Inflammatory macrophage (primary cell): ENCODE measurements at places on chromosomes 13 and 19.

DNA sequence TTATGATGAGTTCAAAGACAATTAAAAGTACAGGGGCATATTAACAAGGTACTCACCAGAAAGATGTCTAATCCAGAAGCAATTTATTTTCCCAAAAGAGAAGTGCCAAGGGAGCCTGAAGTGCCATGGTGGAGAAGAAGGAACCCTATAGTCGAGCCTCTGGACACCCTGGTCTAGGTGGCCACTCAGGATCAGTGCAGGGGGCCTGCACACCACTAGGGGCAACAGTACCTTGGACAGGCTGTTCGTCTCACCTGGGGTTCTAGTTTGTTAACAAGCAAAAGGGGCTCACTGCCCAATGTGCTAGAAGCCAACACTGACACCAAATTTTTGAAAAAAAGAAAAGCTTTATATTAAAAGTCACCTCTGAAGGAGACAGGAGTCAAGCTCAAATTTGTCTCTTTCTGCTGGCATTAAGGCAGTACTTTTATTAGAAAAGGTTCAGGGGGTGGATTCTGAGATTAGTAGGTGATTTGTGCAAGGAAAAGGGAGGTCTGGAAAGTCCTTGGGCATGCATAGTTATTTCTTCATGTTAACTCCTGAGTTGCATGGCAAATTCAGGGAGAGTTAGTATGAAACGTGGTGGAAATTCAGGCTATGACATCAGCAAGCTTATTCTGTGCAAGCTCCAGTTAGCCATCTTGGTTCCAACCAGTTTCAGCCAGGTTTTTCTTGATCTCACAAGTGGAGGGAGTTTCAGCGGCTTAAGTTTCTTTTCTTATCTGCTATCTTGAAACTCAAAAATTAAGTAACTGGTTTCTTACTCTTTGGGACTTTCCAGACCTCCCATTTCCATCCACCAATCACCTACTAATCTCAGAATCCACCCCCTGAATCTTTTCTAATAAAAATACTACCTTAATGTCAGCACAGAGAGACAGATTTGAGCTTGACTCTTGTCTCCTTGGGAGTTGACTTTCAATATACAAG is 884 bp upstream of the CBY2 start:
- no peak for DNase-seq

DNA sequence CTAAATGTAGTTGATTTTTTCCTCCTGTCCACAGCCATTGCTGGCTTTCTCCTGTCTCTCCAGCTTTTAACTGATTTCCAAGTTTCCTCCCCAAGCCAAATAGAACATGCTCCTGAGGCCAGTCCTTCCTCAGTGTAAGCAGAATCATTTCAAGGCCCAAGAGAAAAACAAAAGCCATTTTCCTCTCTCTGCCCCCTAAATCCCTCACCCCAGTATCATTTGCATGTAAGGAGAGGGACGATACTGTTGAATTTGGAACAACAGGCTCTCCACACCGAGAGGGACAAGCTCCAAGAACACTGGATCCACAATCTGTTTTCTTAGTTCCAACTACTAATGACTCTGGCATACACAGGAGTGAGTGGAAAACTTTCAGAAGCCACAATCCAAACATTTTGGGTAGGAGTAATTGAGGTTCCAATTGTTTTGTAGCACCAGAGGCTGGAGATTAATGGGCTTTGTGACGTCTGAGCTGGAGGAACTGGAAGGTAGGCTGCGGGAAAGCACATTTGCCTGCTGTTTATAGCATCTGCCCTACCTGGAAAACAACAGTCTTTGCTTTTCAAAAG is 156.8 kb downstream of the FLT1 start:
- no peak for DNase-seq

DNA sequence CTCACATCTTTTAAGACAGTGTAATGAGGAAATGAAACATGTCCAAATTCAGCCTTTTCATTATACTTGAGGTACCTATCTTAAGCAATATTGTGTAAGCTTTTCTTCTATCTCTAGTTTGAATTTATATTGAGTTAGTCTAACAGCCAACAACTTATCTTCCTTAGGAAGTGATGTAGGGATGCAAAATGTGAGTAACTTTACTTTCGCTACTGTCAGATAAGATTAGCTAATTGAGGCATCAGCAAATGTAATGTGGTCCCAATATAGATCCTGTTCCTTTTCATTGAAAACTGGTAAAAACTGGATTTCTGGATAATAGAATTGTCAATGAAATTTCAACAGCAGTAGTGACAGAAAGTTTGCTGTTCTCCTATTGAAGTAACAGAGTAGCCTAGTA is 902.2 kb downstream of the GPC5 start:
- no peak for DNase-seq

GRCh38 chr13:104594806-104595205 is 1528.6 kb upstream of the SLC10A2 start:
- no peak for DNase-seq

DNA sequence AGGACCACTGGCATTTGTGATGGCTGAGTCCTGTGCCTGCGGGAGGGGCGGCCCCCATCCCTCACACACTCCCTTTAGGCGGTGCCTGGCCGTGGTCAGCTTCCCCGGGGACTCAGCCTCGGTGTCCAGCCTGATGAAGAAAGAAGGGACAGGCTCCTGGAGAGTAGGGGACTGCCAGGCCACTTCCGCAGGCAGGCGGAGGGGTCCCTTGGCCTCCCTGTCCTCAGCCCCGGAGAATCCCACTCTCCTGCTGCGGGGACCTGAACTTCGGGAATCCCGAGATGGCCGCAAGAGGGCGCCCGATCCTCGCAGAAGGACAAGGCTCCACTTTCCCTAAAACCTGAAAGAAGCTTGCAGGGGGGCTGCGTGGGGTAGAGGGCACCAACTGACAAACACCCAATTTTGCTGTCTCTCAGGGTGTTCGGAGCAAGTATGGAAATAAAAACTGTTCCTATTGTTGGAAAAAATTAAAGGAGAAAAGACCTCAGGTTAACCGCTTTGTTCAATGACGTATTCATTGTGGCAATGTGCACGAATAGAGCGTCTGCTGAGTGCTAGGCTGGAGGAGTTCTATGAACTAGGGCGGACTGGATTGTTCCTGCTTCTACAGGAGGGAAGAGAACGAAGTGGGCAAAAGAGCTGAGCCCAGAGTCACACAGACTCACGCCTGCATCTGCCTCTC is 297.3 kb downstream of the ZNF536 start:
- DNase-seq, result peak; percentile 47

DNA sequence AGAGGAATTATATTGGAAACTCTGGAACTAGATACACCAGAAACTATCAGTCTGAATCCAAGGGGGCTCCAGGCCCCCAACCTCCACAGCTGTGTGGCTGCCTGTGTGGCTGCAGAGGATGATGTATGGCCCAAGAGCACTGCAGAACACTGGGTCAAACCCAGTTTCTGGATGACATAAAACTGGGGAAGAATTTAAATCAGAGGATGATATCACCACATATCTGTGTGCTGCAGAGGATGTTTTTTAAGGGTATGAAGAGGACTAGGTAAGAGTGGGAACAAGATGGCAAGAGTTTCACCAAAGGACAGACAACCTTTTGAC is 226.4 kb downstream of the SUCLA2 start:
- DNase-seq, result no peak

- no peak for DNase-seq
Observed at GRCh38 chr19:22052644-22053013, 345 bp downstream of the ZNF257 start.

DNA sequence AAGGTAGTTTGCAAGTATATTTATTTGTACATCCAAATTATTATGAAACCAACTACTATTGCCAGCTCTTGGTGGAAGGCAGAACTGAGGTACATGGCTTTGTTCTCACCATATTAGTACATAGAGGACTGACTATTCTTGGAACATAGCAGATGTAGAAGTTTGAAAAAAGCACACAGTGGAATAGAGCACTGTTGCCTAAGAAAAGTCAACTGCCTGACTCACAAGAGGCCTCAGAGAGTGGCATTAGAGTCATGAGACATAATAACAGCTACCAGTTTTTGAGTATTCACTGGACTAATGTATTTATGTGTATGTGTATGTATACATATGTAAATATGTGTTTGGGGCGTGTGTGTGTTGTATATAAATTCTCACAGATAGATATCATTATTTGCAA is 8.3 kb upstream of the PCDH20 start:
- no peak for DNase-seq

DNA sequence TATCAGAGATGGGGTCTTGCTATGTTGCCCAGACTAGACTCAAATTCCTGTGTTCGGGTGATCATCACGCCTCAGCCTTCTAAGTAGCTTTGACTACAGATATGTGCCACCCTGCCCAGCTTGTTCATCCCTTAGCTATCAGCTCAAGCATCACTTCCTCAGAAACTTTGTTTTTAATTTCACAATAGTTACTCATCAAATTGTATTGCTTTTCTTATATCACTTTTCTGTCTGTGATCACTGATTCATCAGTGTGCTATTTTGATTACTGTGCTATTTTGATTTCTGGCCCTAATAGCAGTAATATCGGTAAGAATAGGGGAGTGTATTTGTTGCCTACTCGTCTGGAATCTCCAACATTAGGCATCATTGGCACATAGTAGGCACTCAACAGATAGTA is 878.6 kb upstream of the PCDH20 start:
- no peak for DNase-seq

GRCh38 chr19:5983367-5983955 is 5.5 kb upstream of the RANBP3 start:
- no peak for DNase-seq

- DNase-seq, result no peak
Observed at GRCh38 chr13:59280297-59280696, 883.4 kb downstream of the DIAPH3 start.

DNA sequence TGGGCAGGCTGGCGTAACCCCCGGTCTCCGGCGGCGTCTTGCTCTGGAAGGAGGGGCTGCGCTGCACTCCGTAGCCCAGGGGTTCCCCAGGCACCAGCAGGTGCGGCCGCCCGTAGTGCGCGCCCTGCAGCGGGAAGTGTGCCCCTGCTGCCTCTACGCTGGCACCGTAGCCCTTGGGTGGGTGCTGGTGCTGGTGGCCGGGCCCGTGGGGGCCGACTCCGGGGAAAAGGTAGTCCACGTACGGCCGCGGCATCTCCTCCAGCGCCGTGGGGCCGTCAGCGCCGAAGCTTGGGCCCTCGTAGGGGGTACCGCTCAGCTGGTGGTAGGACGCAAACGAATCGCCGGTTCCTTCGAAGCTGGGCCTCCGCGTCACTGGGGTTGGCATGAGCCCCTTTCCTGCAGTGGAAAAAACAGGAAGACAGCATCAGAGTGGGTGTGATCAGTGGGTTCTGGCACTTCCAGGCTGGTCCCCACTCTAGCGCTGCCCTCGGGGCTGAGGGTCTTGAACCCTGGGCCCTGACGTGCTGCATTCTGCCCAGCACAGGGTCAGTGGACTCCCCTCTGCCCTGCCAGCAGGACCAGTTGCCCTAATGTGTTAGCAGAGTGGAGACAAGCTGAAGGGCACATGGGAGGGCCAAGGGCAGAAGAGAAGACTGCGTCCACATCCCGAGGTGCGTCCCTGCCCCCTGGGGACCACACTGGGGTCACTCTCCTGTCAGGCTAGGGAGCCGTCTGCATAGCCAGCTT is 72.3 kb downstream of the LATS2 start:
- no peak for DNase-seq

GRCh38 chr13:108961542-108962125 is 332.2 kb downstream of the MYO16 start:
- peak; percentile 68 for DNase-seq

GRCh38 chr13:25625414-25625813 is 253.6 kb downstream of the ATP8A2 start:
- DNase-seq, result no peak

DNA sequence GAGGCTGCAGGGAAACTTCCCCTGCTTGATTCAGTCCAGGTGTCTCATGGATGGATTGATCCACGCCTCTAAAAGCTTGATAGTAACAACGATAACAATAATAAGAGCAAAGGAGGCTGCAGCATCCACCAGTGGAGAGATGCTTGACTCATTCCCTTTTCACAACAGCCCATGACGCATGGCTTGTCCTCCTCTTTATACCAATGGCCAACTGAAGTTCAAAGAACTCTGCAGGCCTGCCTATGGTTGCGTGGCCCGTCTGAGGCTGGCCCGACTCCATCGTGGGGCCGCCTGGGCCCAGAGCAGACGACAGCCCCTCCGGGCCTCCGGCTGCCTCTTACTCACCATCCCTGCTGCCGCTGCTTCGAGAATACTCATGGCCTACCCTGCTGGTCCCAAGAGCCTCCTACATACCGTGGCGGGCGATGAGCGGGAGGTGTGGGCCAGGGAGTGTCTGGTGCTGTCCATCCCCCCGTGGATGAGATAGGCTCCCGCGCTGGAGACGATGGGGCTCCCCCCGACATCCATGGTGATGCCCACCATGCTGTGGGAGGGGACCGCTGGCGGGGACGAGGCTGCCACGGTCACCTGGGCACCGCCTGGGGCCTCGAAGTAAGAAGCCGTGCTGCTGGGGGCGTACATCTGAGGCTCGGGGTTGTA is 61.8 kb upstream of the RANBP3 start:
- DNase-seq, result no peak

GRCh38 chr13:50412046-50412617 is 396.9 kb downstream of the KCNRG start:
- no peak for DNase-seq

GRCh38 chr19:1407528-1408299 is at the start of gene DAZAP1:
TSS of gene DAZAP1 (plus strand) at chr19:1407586. CDS start at chr19:1407774, 188 bp downstream.
- peak; percentile 8 for DNase-seq

DNA sequence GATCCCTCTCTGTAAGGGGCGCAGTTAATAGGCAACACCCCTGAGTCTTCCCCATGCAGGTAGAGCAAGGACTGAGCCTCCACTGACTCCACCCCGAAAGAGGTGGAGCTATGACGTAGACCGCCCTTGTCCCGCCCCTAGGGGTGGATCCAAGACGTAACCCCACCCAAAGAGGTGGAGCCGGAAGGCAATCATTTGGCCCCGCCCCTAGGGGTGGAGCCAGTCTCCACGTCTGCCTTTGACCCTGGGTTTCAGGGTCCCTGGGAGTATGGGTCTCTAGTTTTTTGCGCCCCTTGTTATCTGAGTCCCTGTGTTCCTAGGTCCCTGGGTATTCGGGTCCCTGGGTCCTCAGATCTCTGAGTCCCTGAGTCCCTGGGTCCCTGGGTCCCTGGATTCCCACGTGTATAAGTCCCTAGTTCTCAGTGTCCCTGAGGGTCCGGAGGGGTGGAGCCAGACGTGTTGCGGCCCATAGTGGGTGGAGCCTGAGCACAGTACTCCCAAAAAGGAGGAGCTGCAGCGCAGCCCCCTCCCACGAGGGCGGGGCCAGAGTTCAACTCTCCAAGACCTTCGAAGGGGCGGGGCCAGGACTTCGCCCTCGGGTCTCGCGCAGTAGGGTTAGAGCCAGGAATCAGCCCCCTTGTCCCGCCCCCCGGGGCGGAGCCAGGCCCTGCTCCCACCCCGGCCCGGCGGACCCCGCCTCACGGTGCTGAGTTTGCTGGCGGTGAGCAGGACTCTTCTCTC is 5.3 kb downstream of the DENND1C start:
- peak; percentile 56 for DNase-seq
